Tongue (tissue), 3 donors: ENCODE measurements at places on chromosomes 1 and 21. TPM values are rescaled to one million over a fixed set of nuclear protein-coding genes. Genes with fewer than 3 reads are reported as not detected.

Gene RBBP5
- 20.2 TPM for total RNA-seq

Gene ARL8A
- total RNA-seq: 29.8 TPM

Gene CFAP107
- total RNA-seq: not detected

Gene EFCAB14
- total RNA-seq: 89.8 TPM

Gene LACTBL1
- total RNA-seq: not detected
